ENCODE measurements at places on chromosomes 5 and 9. TPM values are rescaled to one million over a fixed set of nuclear protein-coding genes. Genes with fewer than 3 reads are reported as not detected.

DNA sequence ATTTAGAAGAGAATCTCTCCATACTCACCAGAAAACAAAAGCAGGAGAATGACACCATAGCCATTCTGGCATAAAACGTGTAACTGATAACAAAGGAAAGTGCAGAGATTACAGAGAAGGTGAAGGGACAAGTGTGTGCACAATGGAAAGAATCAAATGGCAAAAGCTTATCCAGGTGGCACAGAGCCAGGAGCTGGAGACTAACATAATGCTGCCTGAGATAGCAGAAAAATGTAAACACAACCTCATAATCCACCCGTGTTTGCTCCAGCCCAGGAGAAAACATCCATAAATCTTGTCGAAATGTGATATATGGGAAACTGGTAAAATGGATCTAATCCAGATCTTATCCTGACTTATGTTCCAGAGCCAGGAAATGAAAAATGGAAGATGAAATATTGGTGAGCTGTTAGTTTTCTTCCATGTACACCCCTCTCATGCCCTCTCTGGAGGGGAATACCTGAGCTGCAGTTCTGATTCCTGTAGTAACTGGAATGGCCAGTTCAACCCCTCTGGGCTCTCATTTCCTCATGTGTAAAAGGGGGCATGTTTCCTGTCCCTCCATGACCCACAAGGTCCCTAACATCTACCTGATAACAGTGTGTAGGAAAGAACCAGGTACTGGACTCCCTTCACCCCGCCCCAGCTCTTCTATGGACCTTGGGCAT is 212.3 kb upstream of the DAPK1 start:
- DNase-seq: no peak

- DNase-seq: no peak
Measured at GRCh38 chr5:53099546-53099945, 10.0 kb downstream of the MOCS2 start.

DNA sequence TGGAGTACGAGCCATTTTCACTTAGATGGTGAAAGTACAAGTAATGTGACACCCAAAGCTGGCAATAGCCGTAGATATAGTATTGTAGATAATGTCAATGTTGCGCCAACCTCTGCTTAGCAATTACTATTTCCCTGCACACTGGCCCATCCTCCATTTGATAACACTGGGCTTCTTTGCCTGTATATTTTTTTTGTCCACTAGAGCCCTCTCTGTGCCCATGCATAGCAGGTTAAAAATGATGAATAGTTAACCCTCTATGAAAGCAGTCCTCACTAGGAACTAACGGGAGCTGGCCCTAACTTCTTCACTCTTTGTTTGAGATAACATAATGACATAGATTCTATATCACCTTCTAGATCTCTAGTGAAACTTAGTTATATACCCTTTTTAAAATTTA is 416.8 kb downstream of the TUSC1 start:
- DNase-seq: no peak

GRCh38 chr9:68791169-68791568 is 86.1 kb downstream of the PIP5K1B start:
- no peak for DNase-seq

- no peak for DNase-seq
Measured at GRCh38 chr5:102855681-102856388, 100.7 kb downstream of the PAM start.

DNA sequence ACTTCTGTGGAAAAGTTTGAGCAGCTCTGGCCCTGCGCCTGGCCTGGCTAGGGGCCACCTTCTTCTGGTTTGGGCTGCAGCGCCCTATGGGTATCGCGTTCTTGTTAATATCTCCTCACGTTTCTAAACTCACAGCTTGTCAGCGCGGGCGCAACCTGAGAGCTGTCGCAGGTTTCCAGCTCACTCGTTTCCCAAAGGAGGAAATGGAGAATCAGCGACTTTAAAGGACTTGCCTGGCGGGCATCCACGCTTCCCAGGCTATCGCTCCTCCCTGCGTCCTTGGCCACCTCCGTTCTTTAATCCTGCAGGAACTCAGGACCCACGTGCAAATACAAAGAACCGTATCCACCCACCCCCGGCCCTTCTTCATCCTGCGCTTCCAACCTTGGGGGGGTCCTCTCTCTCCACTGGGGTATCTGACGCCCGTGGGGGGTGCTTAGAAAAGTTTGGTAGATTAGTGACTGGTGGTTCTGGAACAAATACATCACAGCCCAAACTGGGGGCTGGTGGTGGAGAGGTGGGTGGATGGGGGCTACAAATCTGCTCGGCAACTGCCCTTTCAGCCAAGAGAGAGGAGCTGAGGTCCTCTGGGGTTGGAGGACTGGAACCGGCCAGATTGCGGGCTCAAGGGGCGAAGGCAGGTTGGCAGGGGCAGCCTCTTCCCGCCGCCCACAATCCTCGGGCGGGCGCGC is 578 bp upstream of the PSAT1 start:
- peak; percentile 62 for DNase-seq

GRCh38 chr5:89703817-89704216 is 705.7 kb downstream of the CETN3 start:
- DNase-seq: peak; percentile 28

GRCh38 chr5:1111241-1111726 is 579 bp downstream of the SLC12A7 start:
- DNase-seq: no peak

GRCh38 chr5:105947461-105947860 is 1723.3 kb downstream of the EFNA5 start:
- no peak for DNase-seq

- DNase-seq: no peak
Measured at GRCh38 chr9:93493949-93494348, 40.6 kb upstream of the FAM120AOS start.

DNA sequence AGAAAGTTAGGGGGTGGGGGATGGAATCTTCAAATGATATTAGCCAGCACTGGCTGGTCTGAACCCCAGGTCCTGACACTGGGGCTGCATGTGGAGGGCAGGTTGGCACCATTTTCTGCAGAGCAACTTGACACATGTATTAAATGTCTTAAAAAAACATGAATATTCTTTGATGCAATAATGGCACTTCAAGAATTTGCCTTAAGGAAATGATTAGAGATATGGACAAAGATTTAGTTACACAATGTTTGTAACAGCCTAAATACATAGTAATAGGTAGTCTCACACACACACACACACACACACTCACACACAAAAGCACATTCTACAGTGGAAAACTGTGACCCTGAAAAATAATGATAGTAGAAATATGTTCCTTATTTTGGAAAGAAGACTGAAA is 3.6 kb downstream of the SVEP1 start:
- no peak for DNase-seq

Gene IQGAP2
- 6.9 TPM for total RNA-seq

Gene NOP16
- 99.3 TPM for total RNA-seq

Gene IFNA6
- not detected for total RNA-seq

Measured in Daoy (cell line).